ENCODE measurements at places on chromosomes 2 and 18. TPM values are rescaled to one million over a fixed set of nuclear protein-coding genes. Genes with fewer than 3 reads are reported as not detected.

DNA sequence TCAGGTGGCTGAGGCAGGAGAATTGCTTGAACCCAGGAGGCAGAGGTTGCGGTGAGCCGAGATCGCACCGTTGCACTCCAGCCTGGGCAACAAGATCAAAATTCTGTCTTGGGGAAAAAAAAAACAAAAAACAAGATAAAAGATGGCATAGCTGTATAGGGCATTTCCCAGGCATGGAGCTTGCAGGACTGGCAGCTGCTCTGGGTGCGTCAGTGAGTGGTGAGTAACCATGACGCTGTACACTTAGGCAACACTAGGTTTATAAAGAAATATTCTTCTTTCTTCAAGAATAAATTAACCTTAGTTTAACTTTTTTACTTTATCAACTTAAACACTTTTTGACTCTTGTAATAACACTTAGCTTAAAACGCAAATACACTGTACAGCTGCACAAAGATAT is 15.4 kb downstream of the TGOLN2 start:
- no peak overlapping the region for H3K4me3 ChIP-seq
- no peak overlapping the region for H3K27ac ChIP-seq
- peaks cover 20% of the 10 kb centered on the region for H3K36me3 ChIP-seq
- DNase-seq = no peak

DNA sequence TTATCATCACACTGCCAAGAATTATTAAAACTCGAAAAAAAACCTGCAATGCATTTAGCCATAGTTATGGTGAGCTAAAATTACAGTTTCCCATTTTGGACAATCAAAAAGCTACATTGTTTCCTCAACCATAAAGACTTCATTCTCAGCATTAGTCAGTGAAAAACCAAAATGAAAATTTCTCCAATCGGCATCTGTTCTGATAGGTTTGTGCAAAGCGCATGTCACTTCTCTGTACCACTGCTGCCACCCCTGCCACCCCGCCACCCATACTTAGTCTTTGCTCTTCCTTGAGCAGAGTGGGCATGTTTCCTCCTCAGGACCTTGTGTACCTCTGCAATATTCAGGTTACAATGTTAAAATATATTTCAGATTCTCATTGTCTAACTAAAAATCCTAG is 7.1 kb upstream of the ZBTB14 start:
- no peak overlapping the region for H3K4me3 ChIP-seq
- H3K27ac ChIP-seq = no peak overlapping the region
- DNase-seq = no peak
- peaks cover 58% of the 10 kb centered on the region for H3K27me3 ChIP-seq
- H3K36me3 ChIP-seq = no peaks in the 10 kb centered on the region

GRCh38 chr2:210389856-210390255 is 74.9 kb upstream of the MYL1 start:
- H3K27me3 ChIP-seq = peaks cover 9% of the 10 kb centered on the region
- H3K4me3 ChIP-seq = no peak overlapping the region
- H3K4me1 ChIP-seq = no peaks in the 10 kb centered on the region
- H3K36me3 ChIP-seq = no peaks in the 10 kb centered on the region
- no peak overlapping the region for H3K27ac ChIP-seq
- no peak for DNase-seq

- peaks cover 31% of the 10 kb centered on the region for H3K4me1 ChIP-seq
- H3K36me3 ChIP-seq = peaks cover 4% of the 10 kb centered on the region
- no peak overlapping the region for H3K4me3 ChIP-seq
- no peak overlapping the region for H3K27ac ChIP-seq
- no peak for DNase-seq
- no peaks in the 10 kb centered on the region for H3K27me3 ChIP-seq
Measured at GRCh38 chr2:172081221-172082022, 3.9 kb upstream of the DLX1 start.

DNA sequence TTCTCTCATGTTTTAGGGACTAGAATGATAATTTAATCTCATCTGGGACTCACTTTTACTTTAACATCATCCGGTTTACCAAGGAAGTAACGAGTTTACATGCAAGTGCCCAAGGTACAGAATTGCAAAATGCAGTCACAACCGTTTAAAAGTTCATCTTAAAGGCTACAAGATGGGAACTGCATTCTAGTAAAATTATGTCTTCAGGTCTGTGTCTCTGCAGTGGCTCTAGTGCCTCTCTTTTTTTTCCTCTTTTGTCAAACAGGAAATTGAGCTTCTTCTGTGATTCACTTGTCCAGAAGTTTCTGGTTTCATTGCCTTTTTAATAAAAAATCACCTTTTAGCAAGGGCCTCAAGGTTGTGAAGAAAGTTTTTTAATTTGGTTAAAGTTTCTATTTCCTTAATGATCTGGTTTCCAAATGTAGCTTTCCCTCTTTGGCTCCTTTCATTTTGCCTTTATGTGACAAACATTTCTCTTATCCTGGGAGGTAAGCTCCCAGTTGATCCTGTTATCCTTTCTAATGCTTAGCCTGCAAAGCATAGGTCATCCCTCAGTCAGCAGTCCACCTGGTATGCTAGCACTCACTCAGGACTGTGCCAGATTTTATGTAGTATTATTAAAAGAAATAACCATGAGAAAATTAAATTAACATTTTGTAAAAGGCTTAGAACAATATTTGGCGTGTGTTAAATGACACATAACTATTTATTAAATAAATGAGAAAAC is 2.4 kb downstream of the GLS start:
- H3K27ac ChIP-seq = peak overlapping the region; percentile 91
- H3K36me3 ChIP-seq = no peaks in the 10 kb centered on the region
- DNase-seq = no peak

DNA sequence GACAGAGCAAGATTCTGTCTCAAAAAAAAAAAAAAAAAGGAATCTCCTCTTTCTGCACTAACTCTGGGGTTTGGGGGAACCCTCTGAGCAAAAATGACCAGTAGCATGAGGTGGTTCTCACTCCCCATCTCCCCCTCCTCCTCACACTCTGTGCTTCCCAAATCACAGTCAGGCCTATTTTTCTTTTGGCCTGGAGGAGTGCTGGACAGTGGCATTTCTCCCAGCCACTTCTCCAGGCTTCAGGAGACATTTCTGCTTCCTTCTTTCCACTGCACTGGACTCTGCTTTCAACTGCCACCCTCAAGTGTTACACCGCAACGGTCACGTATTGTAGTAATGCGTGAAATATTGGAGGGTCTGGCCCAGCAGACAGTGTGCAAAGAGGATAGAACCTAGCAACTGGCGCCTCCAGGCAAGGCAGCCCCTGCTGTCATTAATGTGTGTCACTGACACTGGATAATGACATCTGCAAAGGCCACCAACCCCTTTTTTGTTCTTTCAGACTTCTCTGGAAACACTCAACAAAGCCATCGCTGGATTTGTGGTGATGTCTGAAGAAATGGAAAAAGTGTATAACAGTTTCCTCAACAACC is 68.9 kb downstream of the TRABD2A start:
- H3K36me3 ChIP-seq = no peaks in the 10 kb centered on the region
- peaks cover 28% of the 10 kb centered on the region for H3K27me3 ChIP-seq
- no peak overlapping the region for H3K4me3 ChIP-seq
- DNase-seq = peak; percentile 67

DNA sequence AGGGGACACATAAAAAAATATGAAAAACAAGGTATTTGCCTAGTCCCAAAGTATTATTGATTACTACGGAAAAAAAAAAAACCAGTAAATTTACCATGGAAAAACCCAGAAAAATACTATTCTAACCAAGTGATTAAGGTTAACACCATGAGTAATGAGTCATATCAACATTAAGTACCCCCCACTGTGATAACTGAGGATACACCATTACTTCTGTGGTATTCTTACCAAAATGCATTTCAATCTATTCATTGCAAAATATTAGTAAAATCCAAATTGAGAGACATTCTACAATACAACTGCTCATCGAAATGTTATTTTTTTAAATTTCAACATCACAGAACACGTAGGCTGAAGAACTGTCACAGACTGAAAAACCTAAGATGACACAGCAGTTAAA is 669.8 kb downstream of the ZEB2 start:
- H3K4me1 ChIP-seq = peaks cover 11% of the 10 kb centered on the region
- no peaks in the 10 kb centered on the region for H3K27me3 ChIP-seq
- no peak for DNase-seq
- H3K36me3 ChIP-seq = no peaks in the 10 kb centered on the region
- no peak overlapping the region for H3K27ac ChIP-seq

DNA sequence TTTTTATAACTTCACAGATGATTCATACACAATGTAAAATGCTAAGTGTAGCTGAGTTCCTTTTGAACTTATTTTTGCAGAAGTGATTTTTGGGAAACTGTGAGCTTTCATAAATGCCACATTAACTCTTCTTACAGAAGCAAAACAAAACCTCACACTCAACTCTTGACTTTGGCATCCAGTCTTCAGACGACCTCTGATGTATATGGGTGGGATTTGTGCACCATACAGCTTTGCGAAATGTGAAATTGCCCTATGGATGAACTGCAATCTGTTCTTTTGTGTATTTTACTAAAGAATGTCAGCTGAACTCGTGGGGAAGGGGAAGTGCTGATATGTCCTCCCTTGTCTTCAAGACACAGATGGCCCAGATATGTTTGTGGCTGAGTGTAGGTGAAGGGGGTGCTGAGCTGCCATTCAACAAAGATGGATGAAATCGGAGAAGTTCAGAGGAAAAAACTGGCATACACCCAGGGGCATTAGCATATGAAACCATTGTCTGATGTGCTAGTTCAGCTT is 218.3 kb downstream of the PTGR3 start:
- no peaks in the 10 kb centered on the region for H3K36me3 ChIP-seq
- no peak overlapping the region for H3K4me3 ChIP-seq
- H3K27me3 ChIP-seq = no peaks in the 10 kb centered on the region
- no peak for DNase-seq

GRCh38 chr2:54546518-54546917 is 90.4 kb downstream of the SPTBN1 start:
- no peaks in the 10 kb centered on the region for H3K27me3 ChIP-seq
- DNase-seq = no peak
- H3K27ac ChIP-seq = peak overlapping the region; percentile 55
- H3K4me1 ChIP-seq = peaks cover 28% of the 10 kb centered on the region

DNA sequence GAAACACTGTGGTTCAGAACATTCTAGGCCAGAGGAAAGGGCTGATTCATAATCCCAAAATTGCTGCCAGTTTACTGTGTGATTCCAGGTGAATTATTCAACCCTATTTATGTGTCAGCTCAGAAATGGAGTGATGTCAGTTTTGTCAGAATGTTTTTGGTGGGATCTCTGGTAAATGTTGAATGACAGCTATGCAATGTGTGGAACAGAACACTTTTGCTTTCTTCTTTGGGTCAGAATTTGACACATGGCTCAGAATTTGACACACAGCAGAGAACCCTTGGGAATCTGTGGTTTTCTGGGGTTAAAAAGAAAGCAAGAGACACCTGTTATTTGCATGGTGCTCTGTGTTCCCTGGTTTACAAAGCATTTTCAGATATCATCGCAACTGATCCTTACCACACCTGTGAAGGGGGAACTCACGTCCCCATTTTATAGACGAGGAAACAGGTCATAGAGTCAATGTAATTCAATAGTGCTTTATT is 1.6 kb upstream of the MTA3 start:
- peak overlapping the region; percentile 61 for H3K27ac ChIP-seq
- H3K27me3 ChIP-seq = no peaks in the 10 kb centered on the region
- peaks cover 5% of the 10 kb centered on the region for H3K36me3 ChIP-seq
- H3K4me3 ChIP-seq = no peak overlapping the region
- DNase-seq = no peak
- H3K4me1 ChIP-seq = peaks cover 25% of the 10 kb centered on the region

DNA sequence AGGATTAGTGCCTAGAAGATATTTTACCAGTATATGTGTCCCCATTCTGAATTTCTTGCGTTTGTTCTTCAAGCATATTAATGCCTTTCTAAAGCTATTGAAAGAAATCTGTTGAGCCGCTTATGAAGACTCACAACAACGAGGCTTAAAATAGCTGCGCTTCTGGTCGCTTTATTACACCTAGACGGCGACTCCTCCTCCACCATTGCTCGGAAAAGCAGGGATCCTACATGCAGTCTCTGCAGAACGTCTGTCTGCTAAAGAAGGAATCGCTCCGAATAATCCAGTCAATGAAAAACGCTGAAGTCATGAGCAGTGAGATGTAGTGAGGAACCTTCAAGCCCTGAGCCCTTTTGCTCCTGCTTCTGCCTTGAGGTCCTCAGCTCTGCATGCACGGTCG is 94.8 kb upstream of the ZNF516 start:
- no peak for DNase-seq
- no peaks in the 10 kb centered on the region for H3K4me1 ChIP-seq
- H3K27ac ChIP-seq = no peak overlapping the region
- H3K4me3 ChIP-seq = no peak overlapping the region
- H3K27me3 ChIP-seq = peaks cover 51% of the 10 kb centered on the region

DNA sequence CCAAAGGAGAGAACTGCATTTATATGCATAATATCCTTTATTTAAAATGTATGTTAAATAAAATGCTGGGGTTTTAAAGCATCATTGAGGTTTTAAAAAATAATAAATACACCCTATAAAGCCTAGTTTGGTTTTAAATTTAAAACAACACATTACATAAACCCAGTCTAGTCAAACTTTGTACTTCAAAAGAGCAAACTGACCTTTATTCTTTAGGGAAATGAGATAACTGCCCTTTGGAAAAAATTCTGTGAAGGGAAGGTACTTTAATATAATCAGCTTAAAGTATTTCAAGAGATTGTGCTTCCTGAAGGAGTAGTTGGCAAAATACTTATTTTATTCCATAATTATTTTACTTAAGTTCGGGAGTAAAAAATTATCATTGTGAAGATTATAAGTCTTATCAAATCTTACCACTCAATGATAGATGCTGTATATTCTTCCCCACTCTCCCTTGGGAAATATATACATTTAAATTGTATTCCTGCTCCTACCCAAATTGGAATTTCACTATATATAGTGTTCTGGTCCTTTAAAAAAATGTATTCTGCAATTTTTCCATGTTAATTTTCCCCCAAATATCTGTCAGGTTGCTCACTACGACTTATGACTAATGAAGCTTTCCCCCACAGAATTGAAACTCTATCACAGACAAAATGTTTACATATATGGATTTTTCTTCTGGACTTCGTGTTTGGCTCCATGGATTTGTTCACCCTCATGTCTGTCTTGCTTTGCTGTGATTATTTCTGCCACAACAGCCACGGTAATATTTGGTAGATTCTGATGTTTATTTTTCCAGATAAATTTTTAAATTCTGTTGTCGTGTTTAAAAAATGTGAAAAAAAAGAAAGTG is 42.1 kb downstream of the ZC3H6 start:
- H3K27me3 ChIP-seq = no peaks in the 10 kb centered on the region
- no peak overlapping the region for H3K4me3 ChIP-seq
- peaks cover 25% of the 10 kb centered on the region for H3K4me1 ChIP-seq
- no peak for DNase-seq

- H3K27me3 ChIP-seq = peaks cover 38% of the 10 kb centered on the region
- H3K4me1 ChIP-seq = no peaks in the 10 kb centered on the region
- H3K27ac ChIP-seq = no peak overlapping the region
- H3K36me3 ChIP-seq = no peaks in the 10 kb centered on the region
Measured at GRCh38 chr2:102591491-102592045, 27.8 kb upstream of the SLC9A2 start.

Gene ANKRD30B
- total RNA-seq = not detected

Gene TAF4B
- total RNA-seq = 2.3 TPM

Gene KCNS3
- total RNA-seq = not detected

Gene GLI2
- 33.2 TPM for total RNA-seq

Gene STRN
- total RNA-seq = 27.2 TPM

Gene RNF181
- 77.3 TPM for total RNA-seq

Data from osteocyte (in vitro differentiated cells).